Stimulated activated CD8-positive, alpha-beta memory T cell treated with anti-CD3 and anti-CD28 coated beads, Interleukin-12 subunit alpha, Interleukin-12 subunit beta, amount 100 ng/mL, for 1 hour (primary cell): ENCODE measurements at places on chromosomes 5 and 9.

DNA sequence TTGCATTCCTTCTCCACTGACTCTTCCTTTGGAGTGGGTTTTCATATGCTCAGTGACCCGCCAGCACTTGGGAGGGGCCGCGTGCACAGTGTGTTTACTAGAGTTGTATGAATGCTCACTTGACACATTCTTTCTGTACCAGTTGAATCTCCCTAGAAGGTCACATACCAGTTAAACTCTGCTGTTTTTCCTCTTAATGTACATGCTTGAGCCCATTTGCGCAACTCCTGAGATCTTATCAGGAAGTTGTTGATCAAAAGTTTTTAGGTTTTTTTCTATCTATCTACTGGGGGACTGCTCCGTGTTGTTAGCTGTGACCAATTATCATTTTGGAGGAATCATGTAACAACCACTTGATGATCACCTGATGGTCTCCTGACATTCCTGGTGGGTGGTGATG, 392.7 kb downstream of the CDH9 start:
- no peak for DNase-seq

- no peak for DNase-seq
Measured at GRCh38 chr9:112020680-112021596, 124.3 kb downstream of the UGCG start.

- no peak for DNase-seq
Measured at GRCh38 chr9:132914924-132915323, 29.5 kb downstream of the TSC1 start.

DNA sequence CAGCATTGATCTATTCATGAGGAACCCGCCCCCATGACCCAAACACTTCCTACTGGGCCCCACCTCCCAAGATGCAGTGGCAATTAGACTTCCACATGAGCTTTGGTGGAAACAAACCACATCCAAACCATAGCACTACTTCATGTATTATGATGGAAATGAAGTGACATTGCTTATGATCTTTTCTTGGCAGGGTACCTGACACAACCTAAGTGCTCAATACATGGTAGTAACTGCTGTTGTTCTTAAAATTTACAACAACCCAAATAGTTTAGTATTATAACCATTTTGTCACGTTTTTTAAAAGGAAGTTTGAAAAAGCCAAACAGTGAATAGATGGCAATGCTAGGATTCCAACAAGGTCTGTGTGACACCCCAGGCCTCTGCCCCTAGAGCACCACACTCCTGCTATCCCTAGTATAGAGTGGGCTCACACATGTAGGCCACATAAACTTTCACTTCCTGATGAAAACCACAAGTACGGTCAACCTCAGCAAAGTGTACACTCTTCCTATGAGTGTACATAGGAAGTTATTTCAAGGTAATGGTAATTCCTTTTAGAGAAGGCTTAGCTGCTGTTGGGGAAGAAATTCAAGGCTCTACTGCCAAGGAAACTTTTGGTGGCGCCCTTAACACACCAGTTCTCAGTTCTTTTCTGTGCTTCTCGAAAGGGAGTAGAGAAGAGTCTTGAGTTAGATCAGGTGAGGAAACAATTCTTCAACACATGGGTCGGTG, 97.6 kb downstream of the ARSB start:
- DNase-seq, result no peak
